Left renal cortex interstitium (tissue), 4 donors: ENCODE measurements at places on chromosomes 7 and 10.

GRCh38 chr7:27606270-27607209 is 56.1 kb downstream of the HIBADH start:
- DNase-seq, result peak; percentile 17

GRCh38 chr7:46525876-46526275 is 604.8 kb upstream of the IGFBP3 start:
- DNase-seq, result no peak

DNA sequence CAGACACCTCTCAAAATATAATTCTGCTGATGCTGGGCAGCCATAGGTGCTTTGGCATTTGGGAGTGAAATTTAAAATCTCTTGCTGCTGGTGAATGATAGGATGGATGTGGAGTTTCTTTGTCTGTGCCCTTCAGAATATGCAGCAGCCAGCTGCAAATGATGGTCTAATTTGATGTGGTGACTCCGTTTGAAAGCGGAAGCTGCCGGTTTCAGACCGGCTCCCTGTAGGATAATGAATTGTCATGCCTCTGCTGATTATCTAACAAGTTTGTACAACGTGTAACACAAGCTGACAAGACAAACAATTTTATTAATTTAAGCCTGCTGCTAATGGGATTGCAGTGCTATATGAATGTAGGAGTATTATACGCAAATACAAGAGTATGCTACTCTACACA is 103.5 kb downstream of the SND1 start:
- no peak for DNase-seq

DNA sequence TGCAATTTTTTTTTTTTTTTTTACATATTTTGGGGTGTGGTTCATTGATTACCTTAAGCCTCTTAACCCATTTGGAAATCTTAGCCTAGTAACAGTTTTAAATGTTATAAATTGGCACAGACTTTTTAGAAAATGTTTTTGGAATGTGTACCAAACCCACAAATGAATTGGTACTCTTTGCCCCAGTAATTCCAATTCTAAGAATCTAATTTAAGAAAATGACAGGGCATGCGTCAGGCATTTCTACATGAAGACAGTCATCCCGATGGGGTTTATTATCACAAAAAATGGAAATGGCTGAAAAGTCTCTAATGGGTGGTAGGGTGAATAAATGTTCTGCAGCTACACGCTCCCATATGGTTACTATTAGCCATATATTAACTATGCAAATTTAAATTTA is 54.9 kb downstream of the ITIH5 start:
- no peak for DNase-seq

DNA sequence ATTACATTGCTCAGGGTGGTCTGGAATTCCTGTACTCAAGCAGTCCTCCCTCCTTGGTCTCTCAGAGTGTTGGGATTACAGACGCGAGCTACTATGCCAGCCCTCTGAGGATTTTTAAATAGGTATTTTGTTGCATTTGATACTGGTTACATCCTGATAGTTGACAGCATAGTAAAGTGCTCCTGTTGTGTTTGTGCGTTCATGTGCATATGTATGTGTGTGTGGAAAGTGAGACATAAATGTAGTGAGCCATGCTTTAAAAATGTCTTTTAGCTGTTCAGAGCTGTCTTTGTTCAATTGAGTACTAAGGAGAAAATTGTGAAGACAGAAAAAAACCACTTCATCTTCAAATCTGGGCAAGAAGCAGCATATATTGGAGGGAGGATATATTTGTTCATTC is 27.8 kb downstream of the ZNRF2 start:
- no peak for DNase-seq

DNA sequence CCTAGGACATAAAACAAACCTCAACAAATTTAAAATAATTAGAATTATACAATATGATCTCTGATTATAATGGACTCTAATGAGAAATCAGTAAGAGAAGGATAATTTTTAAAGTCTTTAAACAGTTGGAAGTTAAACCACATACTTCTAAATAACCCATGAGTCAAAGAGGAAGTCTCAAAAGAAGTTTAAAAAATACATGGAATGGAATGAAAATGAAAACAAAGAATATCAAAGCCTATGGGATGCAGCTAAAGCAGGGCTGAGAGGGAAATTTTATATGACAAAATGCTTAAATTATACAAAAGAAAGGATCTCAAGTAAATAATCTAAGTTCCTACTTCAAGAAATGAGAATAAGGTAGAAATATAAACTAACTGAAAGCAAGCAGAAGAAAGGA is 460.5 kb downstream of the RPS24 start:
- no peak for DNase-seq

DNA sequence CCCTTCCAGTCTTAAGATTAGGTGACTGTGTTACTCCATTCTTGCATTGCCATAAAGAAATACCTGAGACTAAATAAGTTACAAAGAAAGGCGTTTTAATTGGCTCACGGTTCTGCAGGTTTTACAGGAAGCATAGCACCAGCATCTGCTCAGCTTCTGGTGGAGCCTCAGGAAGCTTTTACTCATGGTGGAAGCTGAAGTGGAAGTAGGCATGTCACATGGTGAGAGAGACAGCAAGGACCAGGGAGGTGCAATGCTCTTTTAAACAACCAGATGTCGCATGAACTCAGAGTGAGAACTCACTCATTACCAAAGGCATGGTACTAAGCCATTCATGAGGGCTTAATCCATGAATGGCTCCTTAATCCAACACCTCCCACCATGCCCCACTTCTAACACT is 34.0 kb upstream of the TMEM273 start:
- DNase-seq, result no peak

DNA sequence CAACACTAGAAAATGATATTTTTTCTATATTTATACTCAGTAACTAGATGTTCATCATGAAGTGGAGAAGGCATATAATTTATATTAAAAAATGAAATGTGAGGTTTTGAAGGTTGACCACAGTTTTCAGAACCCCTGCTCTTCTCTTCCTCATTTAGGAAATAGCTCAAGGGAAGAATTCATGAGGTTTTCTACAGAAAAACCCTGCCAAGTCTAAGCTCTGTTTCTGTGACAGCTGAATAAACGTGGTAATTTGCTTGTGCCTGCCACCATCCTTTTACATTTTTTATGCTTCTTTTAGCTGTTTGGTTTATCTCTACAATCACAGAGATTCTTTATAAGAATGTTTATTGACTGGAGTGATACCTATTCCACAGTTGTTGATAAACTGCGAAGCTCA is 630.3 kb upstream of the POT1 start:
- DNase-seq, result no peak

- DNase-seq, result no peak
Observed at GRCh38 chr7:99000904-99001465, 122.7 kb downstream of the TRRAP start.

GRCh38 chr7:44440577-44441078 is 49.8 kb downstream of the NUDCD3 start:
- no peak for DNase-seq

GRCh38 chr10:95663496-95663895 is 7.0 kb upstream of the ALDH18A1 start:
- DNase-seq, result no peak

GRCh38 chr10:3008518-3009195 is 58.7 kb upstream of the PFKP start:
- DNase-seq, result no peak

DNA sequence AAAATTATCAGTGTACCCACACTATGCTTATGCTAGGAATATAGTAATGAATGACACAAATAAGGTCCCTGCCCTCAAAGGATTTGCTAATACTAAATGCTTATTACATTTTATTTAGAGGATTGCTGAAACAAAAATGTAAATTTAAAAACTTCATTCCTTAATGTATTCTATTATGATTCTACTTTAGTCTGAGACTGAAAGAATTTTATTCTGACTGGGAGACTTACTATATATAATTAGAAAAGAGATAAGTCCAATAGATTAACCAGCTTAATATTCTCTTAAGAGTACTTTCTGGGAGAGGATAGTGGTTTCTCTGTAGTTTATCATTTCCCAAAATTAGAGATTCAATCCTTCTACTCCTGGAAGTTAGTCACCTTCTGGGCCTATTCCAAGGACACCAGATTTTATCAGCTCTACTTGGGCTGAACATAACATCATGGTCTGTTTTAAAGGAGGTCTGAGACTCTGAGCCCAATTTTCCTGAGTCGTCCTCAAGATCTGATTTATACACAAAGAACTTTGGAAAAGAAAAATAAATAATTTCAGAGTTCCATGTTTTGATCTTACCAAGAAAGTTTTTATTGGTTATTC is 41.1 kb downstream of the ASZ1 start:
- DNase-seq, result no peak

DNA sequence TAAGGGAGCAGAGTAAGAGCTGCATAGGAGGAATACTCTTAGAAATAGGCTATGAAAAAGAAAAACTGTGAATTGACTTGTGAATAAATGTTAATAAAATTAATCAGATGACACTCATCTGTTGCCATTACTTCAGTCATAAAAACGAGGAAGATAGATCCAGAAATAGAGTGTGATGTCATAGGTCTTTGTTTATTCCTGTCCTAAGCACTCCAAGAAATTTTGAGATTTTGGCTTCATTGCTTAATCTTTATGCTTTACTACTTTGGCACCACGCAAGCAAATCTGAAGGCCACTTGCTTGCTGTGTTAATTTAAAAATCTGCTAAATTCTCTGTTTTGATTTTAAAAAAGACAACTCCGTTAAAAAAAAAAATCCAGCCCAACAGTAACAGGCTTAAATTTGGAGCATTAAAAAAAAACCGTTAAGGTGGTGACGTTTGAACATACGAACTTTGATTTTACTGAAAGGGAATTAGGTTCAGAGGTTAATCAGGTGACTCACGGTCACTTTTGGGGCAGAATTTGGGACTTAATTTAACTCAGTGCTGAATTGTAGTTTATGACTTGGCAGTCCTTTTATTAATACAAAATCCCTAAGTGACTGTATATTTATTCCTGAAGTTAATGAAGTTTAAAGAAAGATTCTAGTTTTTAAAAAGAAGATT is 3.4 kb downstream of the IFRD1 start:
- DNase-seq, result no peak

DNA sequence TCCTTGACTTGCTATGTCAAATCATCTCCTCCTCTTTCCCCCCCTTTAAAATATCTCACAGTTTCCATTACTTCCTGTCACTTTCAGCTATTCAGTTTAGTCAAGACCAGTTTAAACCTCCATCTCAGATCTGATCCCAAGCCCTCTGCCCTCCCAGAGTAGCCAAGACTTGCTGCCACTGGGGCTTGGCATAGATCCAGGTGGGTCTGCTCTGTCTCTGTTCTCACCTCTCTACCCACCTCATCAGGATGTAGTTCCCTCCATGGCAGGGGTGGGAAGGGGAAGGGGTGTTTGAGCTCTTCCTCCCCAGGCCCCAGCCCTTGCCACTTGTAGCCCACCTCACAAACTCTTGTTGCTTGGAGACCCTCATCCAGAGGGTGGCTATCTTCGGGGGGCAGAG is 22.0 kb downstream of the PPP1R3C start:
- DNase-seq, result no peak

DNA sequence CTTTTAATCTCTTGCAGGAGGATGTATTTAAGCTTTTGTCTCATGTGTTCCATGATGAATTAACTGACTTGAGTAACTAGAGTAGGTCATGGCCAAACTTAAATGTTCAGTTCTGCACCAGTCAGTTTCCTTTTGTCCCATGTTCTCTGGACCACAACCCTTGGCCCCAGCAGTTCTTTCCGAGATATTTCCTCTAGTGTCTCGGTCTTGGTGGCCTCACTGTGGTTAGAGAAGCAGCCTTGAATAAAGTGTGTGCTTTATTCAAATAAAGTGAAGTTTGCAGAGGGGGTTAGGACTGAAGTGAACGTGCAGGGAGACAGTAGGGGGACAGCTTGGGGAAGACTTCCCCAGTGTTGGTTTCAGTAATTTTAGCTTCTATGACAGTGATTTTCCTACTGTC is 9.3 kb downstream of the ZNF212 start:
- DNase-seq, result no peak

DNA sequence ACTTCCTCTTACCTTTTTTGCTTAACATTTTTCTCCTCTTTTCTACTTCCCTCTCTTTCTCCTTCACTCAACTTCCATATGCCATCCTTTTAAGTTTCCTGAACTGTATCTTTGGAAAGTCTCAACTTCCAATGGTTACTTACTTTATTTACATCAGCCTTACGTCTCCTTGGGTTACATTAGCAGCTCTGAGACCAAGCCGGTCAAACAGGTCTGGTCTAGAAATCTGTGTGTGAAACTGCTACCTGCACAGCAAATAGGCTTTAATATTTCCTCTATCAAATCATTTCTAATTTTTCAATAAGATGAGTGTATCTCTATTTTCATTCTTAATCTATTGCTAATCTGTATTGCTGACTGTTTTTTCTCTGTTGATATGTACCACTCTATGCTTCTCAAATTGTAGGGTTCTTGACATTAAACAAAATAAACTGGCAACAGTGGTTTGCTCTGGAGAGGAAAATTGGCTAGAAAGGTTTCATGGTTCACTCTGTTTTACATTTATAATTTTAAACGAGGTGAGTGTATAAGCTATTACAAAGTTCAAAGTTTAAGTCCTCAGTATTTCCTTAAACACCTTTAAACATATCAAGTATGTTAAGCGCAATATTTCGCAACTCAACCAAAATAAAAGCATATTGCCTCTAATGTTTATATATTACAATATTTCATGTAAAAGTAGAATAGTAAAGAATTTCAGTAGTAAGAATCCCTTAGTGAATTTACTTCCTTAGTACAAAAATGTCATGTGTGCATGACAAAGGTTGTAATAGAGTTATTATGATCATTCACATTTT is 3.6 kb upstream of the SEMA3C start:
- DNase-seq, result no peak

DNA sequence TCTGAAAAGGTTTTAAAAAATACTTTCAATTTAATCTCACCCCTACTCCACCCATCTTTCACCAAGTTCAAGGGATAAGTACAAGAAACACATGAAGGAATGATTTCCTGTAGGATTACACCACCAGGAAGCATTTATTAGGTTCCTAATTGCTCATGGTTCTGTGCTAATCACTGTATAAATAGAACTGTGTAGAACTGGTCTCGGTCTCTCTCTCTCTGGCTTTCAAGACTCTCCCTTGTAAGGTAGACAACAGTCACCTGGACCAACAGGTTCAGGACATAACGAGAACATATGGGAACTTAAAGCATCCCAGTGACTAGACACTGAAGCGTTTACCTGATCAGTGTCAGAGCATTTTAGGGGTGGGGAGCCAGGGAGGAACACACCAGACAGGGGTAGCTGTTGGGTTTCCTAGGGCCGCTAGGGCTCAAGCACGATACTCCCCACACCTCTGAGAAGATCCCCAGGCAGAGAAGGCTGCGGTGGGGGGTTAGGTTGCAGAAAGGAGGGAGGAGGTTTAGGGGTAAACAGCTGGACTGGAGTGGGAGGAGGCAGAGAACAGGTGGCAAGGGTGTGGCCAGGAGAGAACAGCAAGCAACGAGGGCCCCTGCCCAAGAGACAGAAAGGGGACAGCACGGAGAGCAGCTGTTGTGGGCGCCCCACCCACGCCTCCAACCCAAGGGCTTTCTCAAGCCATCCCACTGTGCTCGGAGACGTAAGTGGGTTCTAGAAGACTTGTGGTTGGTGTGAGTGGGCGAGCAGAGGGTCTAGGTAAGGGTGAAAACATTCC is 52.5 kb upstream of the USP6NL start:
- no peak for DNase-seq

GRCh38 chr7:7035851-7036250 is 146.5 kb upstream of the C1GALT1 start:
- no peak for DNase-seq
